ENCODE measurements at places on chromosomes 3 and 15.
A peak's percentile ranks its signal among the peaks of the same experiment; 100 is the strongest.

- no peak for DNase-seq
Measured at GRCh38 chr15:49154799-49155109, 645 bp downstream of the COPS2 start.

GRCh38 chr3:25007974-25008658 is 419.9 kb upstream of the RARB start:
- DNase-seq: no peak

DNA sequence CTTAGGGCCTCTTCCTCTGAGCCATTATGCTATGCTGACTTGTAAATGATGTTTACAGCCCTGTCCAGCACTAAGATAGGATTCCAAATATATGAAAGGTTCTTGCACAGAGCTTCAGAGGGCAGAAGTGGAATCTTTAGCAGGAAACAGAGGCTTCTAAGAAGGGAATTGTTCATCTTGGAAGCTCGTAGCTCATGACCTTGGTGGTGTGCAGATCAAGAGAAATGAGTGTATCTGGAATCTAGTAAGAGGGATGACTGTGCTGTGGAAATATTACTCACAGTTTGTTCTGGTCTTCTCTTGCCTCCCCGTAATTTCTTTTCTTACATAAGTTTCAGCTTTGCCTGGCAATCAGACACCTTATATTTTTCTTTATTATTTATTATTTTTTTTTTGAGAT is 175.8 kb downstream of the SPATA16 start:
- DNase-seq: no peak

DNA sequence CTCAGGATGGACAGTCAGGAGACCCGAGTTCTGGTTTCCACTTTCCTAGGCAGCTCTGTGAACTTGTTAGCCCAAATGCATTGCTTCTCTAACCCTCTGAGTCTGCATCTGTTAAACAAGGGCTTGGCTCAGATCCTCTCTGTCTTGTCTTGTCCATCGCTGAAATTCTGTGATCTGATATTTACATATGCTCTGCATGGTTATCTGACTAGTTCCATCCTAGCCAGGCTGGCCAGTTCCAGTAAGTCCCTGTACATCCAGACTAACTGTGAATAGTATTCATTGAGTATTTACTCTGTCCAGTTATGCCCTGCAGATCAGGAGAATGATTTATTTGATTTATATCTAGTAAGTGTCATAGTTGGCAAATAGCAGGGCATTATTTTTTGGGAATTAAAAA is 27.0 kb upstream of the SV2B start:
- DNase-seq: no peak

- no peak for DNase-seq
Measured at GRCh38 chr15:64267331-64267973, 88.5 kb downstream of the CSNK1G1 start.

DNA sequence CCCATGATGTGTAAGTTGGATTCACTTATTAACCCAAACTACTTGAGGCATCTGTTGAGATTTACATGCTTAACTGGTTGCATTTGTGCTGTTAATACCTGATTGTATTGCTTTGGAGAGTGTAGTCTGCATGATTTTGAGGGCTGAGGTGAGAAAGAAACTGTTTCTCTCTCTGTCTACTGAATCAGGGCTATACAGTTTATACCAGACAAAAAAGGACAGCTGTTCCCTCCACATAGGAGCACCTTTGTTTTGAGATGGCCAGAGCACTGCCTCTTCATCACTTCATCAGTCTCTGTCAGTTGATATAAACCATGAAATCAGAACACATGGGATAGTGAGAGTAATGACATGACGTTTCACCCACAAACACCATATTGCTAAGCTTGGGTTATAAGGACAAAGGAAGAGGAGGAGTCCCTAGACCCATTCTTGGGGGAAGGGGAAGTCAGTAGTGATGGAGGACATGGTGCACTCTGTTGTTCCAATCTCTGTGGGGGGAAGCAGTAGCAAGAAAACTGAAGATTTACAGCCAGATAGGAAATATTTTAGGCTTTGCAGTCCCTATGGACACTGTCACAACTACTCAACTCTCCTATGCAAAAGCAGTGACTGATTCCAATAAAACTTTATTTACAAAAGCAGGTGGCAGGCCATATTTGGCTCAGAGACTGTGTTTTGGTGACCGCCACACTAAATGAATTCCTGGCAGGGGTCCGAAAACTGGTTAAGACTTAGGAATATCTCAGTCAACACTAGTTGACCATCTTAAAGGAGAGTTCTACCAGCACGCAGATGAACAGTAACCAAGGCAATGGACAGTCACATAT is 123.9 kb upstream of the NR2E3 start:
- no peak for DNase-seq

DNA sequence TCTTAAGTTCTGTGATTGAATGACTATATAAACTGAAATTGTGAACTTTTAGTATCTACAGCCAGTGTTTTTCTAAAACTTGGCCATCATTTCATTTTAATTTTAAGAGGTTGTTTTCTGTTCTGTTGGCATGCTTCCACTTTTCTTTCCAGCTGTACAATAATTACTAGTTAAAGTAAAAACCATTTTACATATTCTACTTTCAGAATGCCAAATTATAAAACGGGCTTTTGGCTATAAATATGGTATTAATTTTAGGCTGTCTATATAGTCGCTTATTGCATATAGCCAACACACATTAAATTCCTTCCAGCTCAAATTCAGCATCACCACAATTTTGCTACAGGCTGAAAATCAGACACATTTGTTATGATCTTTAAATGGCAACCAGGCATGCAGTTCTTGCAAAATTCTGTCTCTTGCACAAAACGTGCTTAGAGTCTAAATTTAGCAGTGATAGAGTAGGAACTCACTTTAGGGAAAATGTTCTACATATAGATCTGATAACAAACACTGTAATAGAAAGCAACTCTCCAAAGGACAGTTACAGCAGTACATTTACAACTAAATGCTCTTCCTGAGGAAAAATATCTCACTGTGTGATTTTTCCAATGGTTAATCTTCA is 81.1 kb downstream of the BTD start:
- DNase-seq: no peak

- no peak for DNase-seq
Measured at GRCh38 chr15:101424984-101425383, 64.5 kb downstream of the PCSK6 start.

- DNase-seq: no peak
Measured at GRCh38 chr3:63168179-63168578, 109.9 kb upstream of the SYNPR start.

- DNase-seq: no peak
Measured at GRCh38 chr3:5489536-5489935, 302.0 kb downstream of the EDEM1 start.

DNA sequence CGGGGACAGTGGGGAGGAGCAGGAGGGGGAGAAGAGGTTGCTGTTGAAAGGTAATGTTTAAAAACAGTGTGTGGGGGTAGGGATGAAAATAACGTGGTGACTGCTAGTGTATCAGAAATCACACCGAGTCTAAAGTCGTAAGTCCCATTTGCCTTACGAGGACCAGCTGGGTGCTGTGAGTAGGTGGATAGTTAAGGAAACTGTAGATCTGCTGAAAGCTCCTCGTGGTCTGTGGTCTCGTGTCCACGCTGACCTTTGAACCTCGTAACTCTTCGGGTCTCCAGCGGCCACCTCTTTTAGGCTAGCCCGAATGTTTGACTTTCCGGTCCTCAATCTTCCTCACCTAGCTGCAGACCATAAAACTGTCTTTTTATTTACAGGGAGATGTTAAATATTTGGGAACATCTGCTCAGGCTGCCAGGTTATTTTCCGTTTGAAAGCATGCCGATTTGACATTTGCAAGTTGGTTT is 29.3 kb upstream of the ST3GAL6 start:
- DNase-seq: peak; percentile 86

- DNase-seq: no peak
Measured at GRCh38 chr15:26235864-26236263, 372.7 kb upstream of the ATP10A start.

- no peak for DNase-seq
Measured at GRCh38 chr3:9809239-9809614, 835 bp upstream of the TTLL3 start.

DNA sequence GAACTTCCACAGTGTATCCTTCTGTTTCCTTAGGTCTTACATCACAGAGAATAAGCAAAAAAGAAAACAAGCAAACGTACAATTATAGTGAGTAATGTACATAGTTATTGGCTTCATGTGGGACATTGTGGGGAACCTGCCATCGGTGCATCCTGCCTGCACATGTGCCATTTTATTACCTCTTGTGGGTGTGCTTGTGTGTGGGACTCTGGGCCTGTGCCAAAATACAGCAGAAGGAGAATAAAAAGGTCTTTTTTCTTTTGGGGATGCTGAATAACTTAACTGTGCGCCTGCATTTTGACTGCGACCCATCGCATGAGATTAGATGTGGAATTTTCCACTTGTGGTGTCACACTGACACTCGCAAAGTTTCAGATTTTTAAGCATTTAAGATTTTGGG is 169.6 kb upstream of the DCBLD2 start:
- DNase-seq: no peak

DNA sequence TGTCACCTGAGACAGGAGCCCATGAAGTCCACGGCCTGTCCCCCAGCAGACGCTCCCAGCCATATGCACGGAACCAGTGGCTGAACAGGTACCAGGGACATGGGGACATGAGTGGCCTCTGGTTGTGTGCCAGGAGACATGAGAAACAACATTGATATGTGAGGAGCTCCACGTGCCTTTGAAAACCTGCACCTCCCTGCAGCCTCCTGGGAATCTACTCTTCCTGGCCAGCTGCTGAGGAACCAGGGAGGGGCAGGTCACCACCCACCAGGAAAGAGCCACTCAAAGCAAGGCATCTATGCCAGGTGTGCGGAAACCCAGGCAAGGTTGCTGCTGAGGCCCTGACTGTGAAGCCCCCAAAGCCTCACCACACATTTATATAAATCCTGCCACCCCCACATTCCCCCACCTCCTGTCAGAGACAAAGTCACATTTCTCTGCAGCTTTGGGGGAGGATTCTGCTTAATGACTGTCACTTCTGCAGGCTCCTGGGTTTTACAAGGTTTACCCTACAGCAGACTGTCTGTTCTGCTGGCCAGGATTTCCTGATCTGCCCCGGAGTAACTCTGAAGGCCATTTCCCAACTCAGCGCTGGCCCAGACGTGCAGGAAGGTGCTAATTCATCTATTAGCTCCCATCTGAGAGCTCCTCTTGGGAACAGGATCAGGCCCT is 110.8 kb downstream of the ADCY5 start:
- DNase-seq: no peak

- no peak for DNase-seq
Measured at GRCh38 chr3:107704477-107704876, 181.7 kb downstream of the BBX start.

GRCh38 chr15:55778932-55779331 is 36.0 kb upstream of the PRTG start:
- no peak for DNase-seq

DNA sequence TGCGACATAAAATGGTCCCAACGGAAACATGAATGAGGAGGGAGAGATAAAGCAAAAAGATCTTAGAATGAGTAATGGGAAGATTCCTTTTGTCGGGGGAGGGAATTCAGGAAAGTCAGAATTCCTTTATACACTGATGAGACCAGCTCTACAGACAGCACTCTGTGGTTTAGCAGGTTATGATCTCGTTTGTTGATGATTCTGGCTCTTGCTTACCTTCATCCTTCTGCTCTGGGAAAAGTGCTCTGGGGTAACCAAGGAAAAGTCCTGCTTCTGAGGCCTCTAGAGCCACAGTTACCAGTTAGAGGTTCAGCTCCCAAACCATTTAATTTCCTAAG is 150.7 kb upstream of the NR2E3 start:
- no peak for DNase-seq

GRCh38 chr15:67573194-67573593 is 30.7 kb downstream of the MAP2K5 start:
- DNase-seq: no peak

DNA sequence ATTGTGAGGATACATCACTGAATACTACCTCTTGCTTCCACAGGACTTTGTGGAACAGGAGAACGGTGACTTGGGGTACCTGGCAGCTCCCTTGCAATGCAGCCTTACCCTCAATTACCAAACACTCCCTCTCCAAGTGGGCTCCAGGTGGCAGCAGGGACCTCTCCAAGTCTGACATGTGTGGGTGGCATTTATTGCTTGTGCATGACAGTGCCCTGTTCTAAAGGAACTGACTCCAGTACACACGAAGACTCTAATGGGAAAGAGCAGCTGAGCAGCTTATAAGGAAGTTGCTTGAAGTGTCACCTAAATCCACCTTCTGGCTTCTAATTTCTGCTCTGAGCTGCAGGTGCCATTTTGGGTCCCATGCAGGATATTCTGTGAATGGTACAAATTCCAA is 174.1 kb upstream of the SLCO3A1 start:
- no peak for DNase-seq

- DNase-seq: no peak
Measured at GRCh38 chr15:66965201-66965900, 100.1 kb upstream of the SMAD3 start.

DNA sequence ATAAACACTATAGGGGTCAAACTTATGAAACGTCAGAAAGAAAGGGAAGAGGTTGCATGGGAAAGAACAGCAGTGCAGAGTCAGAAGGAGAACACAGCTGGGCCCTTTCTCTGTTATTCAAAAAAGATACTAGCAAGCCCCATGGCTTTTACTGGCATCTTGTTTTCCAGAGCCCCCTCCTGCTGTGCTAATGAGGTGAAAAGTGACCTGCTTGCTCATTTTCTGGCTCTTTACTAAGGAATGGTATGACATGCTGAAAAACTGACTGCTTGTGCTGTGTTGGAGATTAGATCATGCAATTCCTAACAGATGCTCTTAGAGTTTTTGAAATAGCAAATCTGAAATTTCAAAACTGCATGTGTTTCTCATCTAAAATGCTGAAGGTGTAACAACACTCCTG is 541.6 kb upstream of the ALCAM start:
- no peak for DNase-seq

DNA sequence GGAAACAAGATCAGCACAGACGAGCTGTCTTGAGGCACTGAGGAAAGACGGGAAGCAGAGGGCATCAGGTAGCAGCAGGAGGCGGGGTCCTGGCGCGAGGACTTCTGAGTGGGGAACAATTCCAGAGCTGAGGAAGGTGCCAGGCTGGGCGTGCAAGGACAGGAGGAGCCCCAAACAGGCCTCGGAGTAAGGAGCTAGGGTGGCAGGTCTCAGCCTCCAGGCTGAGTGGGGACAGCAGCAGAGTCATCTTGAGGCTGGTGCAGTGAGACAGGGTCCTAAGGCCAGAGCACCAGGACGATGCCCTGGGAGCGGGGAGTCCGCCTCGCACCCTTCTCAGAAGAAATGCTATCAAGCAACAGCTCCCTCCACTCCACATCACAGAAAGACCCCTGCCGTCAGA is 78.4 kb downstream of the PCSK6 start:
- DNase-seq: no peak
